ENCODE measurements at places on chromosomes 2 and 18.
A peak's percentile ranks its signal among the peaks of the same experiment; 100 is the strongest.

- no peak for DNase-seq
Measured at GRCh38 chr2:68377137-68377780, 12.2 kb downstream of the PLEK start.

DNA sequence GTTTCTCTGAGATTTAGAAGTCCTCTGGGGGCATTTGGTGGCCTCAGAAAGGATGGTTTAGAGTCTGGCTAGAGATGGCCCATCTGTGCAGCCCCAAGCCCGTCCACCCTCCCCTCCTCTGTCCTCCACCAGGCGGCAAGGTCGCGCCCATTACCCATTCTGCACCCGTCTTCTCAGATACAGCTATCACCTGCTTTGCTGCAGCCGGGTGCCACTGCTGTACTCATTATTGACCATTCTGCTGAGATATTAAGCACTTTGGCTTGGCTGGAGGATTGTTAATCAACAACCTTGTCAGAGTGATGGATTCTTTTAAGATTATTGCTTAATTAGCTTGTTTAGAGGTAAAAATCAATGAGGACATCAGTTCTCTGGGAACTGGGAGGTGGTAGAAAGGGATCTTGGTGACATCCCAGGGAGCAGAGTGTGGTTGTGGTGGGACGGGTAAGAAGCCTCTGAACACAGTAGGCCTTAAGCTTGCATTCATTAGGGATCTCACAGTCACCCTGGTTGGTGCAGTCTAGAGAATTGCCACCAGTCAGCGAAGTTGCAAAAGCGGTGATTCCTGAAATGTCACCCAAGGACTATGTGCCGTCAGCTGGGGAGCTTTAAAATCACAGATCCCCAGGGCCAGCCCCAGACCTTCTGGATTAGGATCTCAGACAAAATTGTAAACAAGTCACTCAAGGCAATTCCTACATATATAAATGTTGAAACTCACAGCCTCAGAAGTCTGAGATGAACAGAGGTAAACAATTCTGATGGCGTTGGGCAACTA is 90.9 kb downstream of the CAPN13 start:
- no peak for DNase-seq

DNA sequence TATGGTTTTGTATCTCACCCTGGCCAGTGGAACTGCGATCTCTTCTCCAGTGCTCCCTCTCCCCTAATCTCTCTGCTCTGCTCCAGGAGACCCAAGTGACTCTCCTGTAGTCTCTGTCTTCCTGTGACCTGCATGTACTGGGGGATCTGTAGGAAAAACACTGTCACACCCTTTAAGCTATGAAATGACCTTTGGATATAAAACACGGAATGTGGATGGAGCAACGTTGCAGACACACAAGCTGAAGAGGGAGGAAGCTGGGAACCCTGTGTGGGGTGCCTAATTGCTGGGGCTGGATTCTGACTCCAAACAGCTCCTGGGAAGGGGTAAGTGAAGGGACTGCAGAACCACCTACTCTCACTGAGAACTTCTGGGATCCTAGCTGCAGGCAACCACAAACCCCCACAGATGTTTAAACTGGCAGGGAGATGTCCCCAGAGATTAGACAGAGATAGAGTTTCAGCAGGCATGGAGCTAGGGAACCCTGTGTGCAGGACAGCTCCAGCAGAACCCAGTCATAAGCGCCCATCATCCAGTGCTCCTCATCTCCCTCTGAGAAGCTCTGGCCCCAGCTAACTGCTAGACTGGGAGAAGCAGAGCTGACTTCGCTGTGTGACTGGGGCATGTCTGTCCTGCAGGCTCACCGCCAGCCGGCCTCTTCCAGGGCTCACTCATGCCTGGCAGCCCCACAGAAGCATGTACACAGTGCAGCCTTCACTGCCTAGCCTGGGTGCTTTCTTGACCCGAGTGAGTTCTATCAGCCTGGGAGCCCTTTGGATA is 482.7 kb upstream of the SETBP1 start:
- no peak for DNase-seq

GRCh38 chr18:5608846-5609245 is 65.0 kb upstream of the EPB41L3 start:
- no peak for DNase-seq

DNA sequence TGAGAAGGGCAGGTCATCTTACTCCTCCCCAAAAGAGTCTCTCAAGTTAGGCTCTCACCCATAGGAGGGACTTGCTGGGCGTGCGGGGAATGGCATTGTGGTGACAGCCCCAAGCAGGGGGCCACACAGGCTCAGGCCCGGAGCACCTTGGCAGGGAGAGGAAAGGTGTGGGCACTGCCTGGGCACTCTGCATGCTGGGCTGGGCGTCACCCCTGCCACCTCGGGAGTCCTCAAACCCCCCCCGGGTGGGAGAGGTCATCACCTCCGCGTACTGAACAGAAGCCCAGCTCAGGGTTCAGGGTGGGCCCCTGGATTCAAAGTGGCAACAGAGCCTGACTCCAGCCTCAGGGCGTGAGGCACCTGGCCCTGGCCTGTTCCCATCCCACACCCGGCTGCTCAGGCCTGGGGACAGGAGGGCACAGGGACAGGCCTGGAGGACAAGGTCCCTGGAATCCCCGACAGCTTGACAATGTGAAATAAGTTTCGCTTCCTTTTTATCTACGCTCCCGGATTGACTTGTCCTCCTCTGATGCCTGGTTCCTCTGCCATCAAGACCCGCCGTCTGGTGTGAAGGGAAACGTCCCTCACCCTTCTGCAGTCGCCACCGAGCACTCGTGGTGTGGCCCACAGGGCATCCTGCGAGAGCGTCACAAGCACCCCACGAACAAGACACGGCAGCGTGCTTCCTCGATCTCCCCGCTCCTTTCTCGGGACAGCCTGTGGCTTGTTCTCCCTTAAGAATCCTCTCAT is 97.8 kb downstream of the HDAC4 start:
- no peak for DNase-seq

- DNase-seq = no peak
Measured at GRCh38 chr2:64145714-64146113, 1.5 kb upstream of the PELI1 start.

DNA sequence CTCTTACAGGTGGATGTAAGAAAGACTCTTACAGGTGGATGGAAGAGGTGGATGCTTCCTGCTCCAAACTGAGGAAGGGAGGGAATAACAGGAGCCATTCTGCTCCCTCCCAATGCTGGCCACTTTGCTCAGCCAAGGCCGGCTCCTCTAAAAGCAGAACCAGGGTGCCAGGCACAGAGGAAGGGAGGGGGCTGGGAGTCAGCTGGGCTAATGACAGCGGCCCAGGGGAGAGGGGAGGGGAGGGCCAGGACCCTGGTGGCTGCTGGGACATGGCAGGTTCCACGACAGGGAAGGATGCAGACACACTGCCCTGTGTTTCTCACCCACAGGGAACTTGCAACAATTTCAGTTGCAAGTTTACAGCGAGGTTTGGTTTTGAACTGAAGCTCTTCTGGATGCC is 173.4 kb downstream of the ANAPC1 start:
- no peak for DNase-seq

GRCh38 chr2:156907806-156908205 is 349.7 kb upstream of the GALNT5 start:
- DNase-seq = no peak

DNA sequence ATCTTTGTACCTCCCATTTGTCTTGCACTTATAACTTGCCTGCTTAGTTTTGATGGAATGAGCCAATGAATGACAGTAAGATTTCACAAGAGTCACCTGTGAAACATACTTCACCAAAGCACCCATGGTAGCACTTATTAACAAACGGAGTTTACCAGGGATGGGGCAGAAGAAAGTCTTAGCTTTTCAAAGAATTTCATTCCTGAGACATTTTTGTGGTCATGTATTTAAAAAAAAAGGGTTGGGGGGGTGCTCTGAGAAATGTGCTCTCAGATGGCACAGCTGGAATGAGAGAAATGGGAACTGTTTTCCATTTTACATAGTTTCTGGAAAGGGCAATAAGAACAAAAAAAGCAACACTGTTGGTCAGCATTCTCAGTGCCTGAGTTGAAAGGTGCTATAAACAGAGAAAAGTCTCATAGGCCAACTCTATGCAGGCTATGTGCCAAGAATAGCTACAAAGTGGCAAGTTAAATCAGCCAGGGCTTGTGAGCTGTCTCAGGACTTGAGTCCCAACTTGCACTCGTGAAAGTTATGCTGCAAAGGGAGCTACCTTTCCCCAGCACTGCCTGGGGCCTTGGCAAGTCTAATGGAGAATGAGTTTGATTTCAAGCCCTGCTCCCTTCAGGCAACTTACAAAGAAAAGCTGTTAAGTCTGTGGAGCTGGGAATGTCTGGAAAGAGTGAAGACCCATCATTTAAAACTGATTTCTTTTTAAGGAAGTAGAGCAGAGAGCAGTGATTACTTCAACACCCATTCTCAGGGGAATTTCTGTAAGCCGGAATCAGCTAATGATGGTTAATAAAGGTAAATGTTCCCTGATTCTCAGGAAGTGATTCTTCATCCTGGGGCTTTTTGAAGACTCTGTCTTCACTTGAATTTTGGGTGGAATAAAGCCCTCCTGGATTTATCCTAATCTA is 170.6 kb downstream of the SLC8A1 start:
- DNase-seq = no peak

DNA sequence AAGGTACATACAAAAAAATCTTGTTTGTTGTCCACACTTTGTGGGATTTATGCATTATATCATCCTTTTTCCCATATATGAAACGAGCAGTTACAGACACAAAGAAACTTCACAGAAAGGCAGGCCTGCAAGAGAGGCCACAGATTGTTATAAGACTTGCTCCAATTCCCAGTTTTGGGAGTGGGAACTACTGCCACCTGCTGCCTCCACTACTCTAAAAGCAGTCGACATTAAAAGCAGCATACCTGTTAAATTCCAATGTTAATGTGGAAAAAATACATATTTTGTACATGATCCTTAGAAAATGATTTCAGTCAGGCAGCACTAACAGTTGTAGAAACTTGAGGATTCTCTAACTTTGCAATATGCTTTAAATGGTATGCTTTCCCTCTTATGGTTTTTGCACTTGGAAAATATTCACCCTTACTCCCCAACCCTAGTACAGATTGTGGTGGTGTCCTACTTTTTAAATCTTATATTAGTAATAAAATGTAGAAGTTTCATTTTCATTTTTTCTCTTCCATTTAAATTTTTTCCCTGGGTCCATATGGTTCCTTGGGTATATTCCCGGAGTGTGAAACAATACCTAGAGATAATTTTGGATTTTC is 37.9 kb downstream of the SLC38A11 start:
- peak; percentile 40 for DNase-seq

DNA sequence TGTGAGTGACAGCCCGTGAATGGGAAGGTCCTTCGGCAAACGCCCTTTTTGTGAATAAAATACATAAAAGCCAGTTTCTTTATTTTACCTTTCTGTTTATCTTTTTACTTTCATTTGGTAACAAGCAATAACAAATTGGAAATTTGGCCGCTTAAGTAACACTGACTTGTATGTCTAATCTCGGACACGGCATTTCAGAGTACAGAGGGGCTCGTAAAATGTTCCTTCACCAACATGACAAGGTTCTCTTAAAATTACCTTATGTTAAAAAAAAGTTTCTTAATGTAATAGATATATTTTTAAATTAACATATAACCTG is 558 bp upstream of the NEMP2 start:
- DNase-seq = no peak

GRCh38 chr18:27750014-27750413 is 426.9 kb downstream of the CDH2 start:
- peak; percentile 19 for DNase-seq

- no peak for DNase-seq
Measured at GRCh38 chr2:205931388-205931787, 154.6 kb downstream of the INO80D start.

DNA sequence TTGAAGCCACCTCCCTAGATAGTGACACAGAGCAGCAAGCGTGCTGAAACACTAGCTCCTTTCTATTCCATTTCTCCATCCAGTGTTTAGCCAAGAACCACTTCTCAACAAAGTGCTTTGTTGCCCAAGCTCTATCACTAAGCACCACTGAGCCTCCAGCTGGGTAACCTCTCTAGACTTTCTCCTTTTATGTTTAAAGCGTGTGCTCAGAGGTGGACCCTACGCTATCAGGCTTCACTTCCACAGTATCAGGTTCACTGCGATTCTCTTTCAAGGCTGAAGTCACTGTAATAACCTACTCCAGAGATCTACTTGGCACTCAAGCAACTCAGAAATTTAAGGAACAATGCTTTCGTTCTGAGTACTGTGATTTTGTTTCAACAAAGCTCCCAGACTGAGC is 197.9 kb downstream of the LNPK start:
- no peak for DNase-seq

DNA sequence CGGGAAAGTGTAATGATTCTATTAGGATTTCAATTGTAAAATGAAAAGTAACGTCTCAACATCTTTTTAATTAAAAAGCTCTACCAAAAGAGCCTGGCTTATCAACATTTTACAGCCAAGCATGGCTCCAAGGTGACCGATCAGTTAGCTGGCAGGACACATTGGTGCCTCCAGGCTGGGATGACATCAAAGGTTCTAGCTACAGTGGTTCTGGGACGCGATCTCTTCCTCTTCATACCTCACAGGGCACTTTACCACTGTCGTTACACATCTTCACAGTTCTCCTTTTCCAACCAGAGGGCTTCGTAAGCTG is 693 bp downstream of the ORC2 start:
- DNase-seq = no peak

GRCh38 chr2:113174376-113174750 is 592 bp downstream of the PSD4 start:
- no peak for DNase-seq

DNA sequence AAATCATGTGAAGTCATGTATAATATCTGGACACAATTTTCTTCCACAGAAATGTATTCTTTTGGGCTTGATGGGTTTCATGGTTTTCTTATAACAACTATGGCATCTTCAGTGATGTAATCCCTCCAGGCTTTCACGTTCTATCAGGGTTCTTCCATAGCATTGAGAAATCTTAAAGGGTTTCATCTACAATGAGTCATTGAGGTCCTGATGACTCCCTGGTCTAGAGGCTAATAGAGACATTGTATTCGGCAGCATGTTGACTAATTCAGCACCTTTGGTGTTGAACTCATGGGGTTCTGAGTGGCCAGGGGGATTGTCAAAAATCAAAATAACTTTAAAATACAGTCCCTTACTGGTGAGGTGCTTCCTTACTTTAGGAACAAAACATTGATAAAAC is 614.0 kb upstream of the CRIM1 start:
- DNase-seq = no peak

DNA sequence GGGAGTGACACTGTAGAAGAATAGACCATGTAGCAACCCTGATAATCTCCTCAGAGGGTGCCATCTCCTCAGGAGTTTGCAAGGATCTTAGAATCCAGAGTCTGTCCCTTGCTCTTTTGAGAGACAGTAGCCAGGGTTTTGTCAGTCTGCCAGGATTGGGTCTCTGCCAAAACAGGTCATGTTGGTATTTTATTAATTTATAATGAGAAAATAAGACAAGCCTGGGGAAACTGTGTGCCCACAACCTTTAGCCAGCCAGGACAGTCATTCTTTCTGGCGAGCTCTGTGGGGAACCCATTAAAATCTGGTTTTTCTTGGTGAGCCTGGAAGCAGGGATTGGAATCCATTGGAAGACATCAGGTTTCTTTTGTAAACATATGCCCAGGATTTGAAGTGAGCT is 78.6 kb downstream of the PTPRM start:
- no peak for DNase-seq

Measured in HCT116 (cell line).